ENCODE measurements at places on chromosomes 4 and X.

DNA sequence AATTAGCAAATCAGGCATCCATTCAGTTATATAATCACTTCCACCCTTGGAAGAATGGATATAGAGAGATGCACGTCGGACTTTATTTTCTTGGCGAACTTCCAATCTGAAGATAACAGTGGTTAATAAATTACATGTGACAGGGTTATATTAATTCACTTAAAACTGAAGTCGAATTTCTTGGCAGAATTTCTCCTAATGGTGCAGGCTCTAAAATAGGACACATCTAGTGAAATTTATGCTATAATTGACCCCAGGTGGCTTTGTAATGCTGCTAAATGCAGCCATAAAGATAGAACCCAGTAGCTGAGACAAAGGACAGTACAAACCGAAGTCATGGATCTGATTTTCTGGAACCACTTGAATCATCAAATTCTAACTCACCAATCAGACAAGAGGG is 20.8 kb upstream of the SLC10A4 start:
- DNase-seq = no peak

DNA sequence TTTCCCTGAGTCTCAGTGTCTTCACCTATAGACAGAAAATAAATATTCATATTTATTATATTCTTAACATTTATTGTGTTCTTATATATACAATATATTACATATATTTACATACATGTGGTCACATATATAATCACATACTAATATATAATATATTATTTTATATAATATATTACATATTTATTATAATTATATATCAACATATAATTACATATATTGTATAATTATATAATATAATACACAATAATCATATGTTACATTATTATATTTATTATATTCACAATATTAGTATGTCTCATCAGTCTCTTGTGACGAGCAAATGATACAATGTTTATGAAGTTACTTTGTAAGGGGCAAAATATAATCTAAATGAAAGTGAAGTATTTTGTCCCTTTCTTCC is 87.7 kb downstream of the KDR start:
- no peak for DNase-seq

- DNase-seq = no peak
These were observed 150.6 kb downstream of the POU3F4 start for GRCh38 chrX:83658731-83659130.

GRCh38 chr4:140989944-140990343 is 143.3 kb downstream of the RNF150 start:
- DNase-seq = no peak

DNA sequence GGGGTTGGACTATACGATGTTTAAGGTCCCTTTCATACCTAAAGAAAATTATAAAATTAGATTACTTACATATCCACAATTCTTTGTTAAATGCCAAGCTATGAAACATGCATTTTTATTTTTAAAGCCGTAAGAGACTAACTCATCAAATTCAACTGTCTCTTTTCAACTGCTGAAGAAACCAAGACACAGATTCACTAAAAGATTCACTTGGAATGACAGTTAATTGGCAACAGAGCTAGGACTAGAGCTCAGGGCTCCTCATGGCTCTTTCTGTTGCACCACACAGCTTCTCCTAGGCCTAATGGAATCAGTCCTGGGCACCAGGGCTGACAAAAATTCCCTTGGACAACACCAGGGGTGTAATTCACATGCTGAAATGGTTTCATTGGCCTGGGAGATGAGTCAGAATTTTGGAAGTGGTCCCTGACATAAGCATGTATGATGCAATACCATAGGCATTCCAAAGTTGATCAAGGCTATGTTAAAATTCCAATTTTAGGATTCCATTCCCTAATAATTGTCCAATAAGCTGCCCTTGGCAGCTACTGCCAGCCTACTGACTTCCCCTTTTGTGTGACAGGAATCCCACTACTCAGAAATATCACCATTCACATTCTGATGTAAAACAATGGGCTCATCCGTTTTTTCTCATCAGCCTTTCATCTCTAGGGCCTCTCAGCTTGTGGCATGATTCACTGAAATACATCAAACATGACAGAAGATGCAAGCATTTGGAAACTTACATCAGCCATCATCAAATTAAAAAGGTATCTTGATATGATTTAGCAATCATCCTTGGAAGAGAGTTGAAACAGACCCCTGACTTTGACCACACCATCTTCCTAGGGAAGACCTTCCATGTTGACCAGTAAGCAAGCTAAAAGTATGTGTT is 54.2 kb downstream of the PLAC1 start:
- no peak for DNase-seq

DNA sequence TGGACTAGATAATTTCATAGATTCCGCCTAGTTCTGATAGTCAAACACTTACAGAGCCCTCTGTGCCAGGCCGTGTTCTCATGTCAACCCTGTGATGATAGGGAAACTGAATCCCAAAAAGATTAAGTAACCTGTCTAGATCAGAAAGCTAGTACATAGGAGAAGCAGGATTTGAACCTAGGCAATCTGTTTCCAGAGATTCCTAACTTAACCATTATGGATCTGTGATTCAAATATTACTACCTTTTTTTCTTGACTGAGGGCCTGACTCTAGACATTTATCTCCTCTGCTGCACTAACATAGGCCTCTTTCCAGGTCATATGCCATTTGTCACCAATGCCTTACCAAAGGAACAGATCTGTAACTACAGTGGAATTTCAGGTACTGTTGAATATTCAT is 1.5 kb downstream of the ALAS2 start:
- DNase-seq = no peak

- no peak for DNase-seq
These were observed 101.4 kb downstream of the ADRA2C start for GRCh38 chr4:3867403-3868100.

DNA sequence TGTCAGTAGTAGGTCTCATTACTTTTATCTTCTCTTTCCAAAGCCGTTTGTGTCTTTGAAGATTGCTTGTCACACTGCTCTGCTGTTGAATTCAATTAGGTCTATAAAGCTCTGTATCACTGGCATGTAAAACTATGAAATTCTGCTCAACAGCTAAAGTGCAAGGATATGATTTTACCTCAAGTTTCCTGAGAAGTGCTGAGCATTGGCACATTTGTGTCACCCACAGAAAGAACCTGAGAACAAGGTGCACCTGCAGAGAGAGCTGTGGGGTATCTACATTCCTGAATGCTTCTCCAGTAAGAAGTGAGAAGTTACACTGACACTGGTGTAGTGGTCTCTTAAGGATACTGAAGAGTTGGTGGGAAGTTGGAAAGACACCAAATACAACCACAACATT is 274.0 kb downstream of the INPP4B start:
- no peak for DNase-seq

DNA sequence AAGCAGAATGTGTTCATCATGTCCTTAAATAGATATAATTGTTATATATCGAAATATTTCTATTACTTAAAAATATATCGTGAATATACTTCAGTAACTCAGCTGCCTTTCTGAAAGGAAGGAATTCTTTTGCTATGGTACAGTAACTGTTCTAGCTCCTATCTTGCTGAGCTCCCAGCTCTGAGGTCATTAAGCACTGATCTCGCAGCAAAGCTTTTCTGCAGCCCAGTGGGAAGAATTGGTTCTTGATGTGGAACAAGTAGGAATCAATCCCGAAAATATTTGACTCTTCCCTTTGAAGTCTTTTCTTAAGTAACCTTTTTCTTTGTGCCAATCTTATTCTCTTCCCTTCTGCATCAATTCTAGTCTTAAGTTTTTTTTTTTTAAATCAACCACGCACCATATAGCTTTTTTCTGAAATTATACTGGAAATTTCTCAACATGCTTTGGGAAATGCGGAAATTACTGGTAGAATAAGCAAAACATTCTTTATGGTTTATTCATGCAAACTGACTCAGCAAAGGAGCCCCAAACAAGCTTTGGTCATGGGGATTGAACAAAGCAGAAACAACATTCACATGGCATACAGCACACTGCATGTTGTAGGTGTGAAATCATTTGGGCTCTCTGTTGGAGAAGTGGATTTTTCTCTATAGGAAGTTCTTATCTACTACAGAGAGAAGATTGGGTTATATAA is 428.9 kb upstream of the GNPDA2 start:
- DNase-seq = no peak

DNA sequence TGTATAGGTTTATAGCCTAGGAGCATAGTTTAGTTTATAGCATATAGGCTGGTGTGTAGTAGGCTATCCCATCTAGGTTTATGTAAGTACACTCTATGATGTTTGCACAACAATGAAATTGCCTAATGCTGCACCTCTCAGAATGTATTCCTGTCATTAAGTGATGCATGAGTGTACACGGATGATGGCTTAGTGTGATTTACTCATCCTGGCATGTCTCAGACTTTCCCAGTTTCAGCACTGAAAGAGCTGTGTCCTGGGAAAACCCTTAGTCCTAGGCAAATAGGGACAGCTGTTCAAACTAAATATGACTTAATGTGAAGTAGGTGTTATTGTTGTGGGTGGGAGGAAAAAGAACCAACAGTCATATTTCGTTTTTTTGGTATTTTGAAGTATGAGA is 264.9 kb upstream of the MAGEB18 start:
- no peak for DNase-seq

- DNase-seq = no peak
These were observed 44.9 kb downstream of the TIGD4 start for GRCh38 chr4:152734699-152735050.

DNA sequence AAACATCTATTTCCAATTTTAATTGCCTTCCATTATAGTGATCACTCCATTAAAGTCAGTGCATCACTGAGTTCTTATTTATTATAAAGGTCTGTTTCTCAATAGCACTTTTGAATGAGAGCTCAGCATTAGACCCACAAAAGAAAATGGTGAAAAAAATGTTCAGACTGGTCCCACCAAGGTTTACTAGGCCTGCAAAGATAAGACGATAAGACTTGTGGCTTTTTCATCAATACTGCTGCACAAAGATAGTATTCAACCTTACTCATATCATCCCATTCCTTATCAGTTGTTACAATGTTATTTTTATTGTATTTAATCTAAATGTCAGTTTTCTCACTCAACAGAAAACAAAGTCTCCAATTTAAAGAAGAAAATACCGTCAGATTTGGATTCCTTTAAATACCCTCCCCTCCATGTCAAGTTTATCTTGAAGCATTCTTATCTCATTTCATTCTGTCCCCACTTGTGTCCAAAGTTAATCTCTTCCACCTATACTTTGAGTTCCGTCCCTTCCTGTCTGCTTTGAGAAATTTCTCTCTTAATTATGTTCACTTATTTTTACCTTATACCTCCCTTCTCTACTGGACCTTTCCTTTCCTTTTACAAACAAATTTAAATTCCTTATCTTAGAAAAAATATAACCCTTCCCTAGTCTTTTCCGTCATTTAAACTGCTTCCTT is 140.0 kb downstream of the GASK1B start:
- DNase-seq = no peak

DNA sequence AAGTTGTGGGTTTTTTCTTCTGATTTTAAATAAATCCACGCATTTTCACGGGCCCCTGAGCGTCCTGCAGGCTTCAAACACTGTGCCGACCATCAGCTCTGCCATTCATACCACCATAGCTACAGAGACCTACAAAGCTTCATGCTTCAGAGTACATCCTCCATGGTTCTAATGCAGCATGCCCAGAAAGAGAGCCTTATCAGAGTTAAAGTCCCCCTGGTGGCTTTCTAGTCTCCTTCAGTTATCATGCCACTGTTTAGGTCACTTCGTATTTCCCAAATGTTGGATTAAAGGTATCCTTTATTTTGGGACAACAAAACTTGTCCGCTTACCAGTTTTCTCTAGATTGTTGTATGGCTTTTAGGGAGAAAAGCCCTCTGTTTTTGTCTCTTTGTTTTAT is 66.7 kb upstream of the VCX2 start:
- DNase-seq = no peak

DNA sequence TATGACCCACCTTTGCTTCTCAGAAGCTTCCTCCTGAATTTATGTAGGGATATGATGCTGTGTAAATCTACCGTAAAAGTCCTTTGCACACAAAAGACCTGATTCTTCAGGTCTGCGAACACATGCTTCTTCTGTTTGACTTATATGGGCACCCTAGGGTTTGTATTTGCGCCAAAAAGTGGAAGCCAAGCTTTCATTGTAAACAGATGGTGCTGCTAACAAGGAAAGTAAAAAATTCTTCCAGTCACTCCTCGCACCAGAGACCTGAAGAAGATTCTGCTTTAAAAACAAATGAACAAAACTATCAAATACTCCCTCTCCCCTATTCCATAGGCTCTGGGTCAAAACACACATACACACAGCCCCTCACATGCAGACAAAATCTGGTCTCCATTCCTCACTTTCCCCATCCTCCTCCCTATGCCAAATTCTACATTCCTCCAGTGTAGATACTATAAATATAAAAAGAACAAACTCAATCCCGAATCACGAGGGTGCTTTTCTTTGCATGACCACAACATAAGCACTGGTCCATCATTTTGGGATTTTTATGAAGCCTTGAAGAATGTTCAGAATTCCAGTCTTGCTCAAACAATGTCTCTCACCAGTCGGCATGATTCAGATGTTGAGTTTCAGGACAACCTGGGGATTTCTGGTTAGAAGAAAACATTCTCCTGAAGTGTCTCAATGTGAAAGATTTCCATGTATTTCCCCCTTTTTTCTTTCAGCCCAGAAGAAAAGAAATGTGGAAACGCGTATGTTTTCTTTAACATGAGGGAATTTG is 125.1 kb downstream of the PALLD start:
- DNase-seq = no peak

GRCh38 chr4:170425521-170426143 is 335.9 kb upstream of the AADAT start:
- no peak for DNase-seq

- no peak for DNase-seq
These were observed 650.8 kb upstream of the FAM241A start for GRCh38 chr4:111494471-111494870.

Measured in CD4-positive, alpha-beta T cell treated with Interleukin-17A for 4 hours (primary cell).